Activated CD4-positive, CD25-positive, alpha-beta regulatory T cell treated with anti-CD3 and anti-CD28 coated beads, Interleukin-2, amount 50 U/mL, for 24 hours (primary cell): ENCODE measurements at places on chromosomes 1 and 21.

DNA sequence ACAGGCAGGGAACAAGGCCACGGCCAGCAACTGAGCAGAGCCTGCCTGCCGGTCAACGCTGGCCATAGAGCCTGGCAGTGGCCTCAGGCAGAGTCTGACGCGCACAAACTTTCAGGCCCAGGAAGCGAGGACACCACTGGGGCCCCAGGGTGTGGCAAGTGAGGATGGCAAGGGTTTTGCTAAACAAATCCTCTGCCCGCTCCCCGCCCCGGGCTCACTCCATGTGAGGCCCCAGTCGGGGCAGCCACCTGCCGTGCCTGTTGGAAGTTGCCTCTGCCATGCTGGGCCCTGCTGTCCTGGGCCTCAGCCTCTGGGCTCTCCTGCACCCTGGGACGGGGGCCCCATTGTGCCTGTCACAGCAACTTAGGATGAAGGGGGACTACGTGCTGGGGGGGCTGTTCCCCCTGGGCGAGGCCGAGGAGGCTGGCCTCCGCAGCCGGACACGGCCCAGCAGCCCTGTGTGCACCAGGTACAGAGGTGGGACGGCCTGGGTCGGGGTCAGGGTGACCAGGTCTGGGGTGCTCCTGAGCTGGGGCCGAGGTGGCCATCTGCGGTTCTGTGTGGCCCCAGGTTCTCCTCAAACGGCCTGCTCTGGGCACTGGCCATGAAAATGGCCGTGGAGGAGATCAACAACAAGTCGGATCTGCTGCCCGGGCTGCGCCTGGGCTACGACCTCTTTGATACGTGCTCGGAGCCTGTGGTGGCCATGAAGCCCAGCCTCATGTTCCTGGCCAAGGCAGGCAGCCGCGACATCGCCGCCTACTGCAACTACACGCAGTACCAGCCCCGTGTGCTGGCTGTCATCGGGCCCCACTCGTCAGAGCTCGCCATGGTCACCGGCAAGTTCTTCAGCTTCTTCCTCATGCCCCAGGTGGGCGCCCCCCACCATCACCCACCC, at the start of gene TAS1R3:
Gene TAS1R3, plus strand, starts transcription at position 213 of the 898 bp plus-strand sequence. Its CDS starts 66 bp downstream, at position 279.
- no peak for ATAC-seq

DNA sequence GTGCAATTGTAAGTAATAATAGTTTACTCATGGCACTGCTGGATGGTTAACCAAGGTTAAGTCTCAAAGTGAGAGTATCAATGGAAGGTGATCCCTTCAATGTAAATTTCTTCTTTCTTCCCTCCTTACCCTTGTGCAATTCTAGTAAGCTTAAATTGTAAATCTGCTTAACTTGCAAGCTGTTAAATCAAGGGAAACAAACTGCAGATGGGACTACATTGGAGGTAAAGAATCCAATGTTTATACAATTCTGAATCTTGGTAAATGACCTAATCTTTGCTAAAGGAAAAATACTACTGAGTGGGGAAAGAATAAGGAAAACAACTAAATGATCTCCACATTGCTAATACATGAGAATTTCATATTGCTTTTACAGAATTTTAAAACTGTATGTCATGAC, 6.7 kb upstream of the CD55 start:
- ATAC-seq: no peak

- ATAC-seq: no peak
Measured at GRCh38 chr1:22364764-22365163, 86.9 kb upstream of the ZBTB40 start.

GRCh38 chr21:25569084-25569483, 38.2 kb downstream of the MRPL39 start:
- ATAC-seq: no peak

DNA sequence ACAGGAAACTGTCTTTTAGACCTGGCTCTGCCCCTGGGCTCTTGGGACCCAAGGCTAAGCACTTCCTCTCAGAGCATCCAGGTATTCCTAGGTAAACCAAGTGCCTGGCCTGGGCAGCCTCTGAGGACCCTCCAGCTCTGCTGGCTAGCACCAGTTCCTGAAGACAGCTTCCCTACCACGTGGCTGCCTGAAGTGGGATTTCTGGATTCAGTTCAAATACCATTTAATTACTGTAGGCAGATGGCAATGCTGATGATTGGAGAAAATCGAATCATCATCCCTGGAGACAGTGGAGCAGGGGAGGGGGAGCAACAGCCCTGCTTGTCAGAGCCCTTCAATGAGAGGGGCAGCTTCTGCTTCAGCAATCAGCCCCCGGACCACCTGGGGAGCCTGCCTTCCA, 11.9 kb downstream of the KIF21B start:
- ATAC-seq: no peak

DNA sequence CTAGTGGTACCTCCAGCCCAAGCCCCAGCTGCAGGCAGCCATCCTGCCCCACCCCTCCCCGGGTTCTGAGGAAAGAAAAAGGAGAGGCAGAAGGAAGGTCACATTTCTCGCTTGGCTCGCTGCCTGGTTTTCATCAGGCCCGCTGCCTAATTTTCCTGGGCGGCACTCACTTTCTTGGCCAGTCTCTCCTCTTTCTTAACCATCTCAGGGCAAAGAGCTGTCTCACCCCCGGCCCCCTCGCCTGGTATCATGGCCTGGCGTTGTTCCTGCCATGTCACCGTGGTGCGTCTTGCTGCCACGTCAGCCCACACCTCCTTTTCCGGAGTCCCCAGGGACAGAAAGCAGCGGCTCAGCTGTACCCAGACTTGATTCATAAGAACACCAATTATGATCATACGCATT, 26.6 kb upstream of the CASZ1 start:
- no peak for ATAC-seq

GRCh38 chr1:90987841-90988240, 34.0 kb downstream of the ZNF644 start:
- ATAC-seq: no peak

DNA sequence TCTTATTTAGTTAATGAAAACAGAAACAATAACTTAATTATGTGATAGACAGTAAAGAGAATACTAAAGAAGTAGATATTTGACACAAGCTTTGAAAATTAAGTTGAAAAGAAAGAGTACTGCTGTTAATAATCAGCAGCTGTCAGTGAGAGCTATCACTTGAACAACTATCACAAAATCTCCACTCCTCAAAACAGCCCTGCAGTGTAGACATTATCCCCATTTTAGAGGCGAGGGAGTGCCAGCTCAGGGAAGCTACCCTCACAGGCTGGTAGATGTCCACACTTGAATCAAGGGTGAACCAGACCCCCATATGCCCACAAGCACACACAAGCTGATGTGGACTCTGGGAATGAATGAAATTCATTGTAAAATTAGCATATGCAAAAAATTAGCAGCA, 248.8 kb downstream of the RHOU start:
- no peak for ATAC-seq

GRCh38 chr1:180786624-180787023, 126.1 kb upstream of the KIAA1614 start:
- ATAC-seq: no peak

GRCh38 chr1:8889925-8890785, 11.7 kb upstream of the ENO1 start:
- ATAC-seq: no peak

DNA sequence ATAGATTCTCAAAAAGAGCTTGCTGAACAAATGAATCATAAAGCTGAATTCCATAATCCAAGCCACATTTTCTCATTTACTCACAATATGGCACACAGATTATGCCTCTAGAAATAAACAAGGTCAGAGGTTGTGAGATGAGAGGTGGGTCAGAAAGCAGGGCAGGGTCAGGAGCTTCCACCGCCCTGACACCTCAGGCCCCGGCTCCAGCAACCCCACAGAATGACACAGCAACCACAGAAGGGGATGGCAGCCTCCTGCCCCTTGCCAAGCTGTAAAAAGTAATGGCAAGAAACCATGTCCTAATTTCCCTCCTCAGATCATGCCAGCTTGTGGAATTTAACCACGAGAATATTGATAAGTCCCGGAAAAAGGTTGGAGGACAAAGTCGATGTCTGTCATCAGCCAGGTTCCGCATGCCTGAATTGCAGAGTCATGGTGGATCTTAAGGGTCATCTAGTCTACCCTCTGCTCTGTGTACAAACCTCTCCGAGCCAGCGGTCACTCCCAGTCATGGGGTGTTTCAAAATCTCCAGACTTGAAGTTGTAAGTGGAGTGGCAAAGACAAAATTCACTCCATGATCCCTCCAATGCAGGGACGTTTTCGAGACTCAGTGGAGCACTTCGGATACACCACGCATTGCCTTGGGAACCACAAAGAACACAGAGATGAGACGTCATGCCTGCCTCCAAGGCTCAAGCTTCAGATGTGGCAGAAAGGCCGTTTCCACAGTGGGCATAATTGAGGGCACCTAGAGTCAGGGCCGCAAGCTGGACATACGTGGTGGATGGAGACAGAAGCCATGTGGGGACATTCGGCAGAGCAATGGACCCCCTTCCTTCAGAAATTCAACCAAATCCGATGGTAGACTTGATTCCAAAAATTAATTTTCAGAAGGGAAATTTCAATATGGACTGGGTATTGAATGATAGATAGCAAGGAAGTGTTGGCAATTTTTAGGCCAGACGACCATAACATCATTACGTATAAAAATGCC, 254.0 kb downstream of the TOMM20 start:
- no peak for ATAC-seq

- no peak for ATAC-seq
Measured at GRCh38 chr1:167750641-167751040, 28.9 kb downstream of the MPZL1 start.

DNA sequence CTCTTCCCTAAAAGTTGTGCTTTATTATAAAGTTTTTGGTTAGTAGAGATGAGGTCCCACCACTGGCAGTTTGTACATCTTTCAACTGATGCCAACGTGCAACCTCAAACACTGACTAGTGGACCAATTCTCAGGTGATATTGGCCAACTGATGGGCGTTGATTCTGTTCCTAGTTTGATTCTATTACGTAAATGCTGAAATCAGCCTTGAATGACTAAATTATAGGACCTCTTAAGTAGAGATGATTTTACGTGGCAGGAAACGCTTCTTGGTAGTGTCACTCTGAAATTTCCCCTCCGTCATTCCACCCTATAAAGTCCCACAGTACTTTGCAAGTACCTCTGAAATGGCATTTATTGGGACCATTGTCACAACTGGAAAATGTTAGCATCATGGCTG, 8.8 kb upstream of the FNDC7 start:
- peak; percentile 84 for ATAC-seq

GRCh38 chr21:39888848-39889247, 21.6 kb downstream of the PCP4 start:
- ATAC-seq: no peak

- no peak for ATAC-seq
Measured at GRCh38 chr1:65245295-65245694, 64.0 kb upstream of the DNAJC6 start.

DNA sequence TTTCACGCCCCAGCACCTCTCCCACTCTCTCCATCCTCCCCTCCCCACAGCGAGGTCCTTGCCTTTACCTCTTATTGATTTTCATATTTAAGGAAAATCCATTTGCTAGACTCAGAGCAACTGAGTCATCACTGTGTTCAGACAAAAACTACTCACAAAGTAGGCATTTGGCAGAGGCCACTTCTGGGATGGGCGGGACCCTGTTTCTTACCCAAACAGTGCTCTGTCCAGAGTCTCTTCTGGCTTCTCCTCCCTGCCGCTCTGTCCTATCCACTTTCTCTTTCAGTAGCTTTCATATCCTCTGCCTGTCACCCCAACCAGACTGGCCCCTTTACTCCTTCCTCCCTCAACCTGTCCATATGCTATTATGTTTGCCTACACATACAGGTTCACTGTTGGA, 2.4 kb upstream of the NAV1 start:
- no peak for ATAC-seq

DNA sequence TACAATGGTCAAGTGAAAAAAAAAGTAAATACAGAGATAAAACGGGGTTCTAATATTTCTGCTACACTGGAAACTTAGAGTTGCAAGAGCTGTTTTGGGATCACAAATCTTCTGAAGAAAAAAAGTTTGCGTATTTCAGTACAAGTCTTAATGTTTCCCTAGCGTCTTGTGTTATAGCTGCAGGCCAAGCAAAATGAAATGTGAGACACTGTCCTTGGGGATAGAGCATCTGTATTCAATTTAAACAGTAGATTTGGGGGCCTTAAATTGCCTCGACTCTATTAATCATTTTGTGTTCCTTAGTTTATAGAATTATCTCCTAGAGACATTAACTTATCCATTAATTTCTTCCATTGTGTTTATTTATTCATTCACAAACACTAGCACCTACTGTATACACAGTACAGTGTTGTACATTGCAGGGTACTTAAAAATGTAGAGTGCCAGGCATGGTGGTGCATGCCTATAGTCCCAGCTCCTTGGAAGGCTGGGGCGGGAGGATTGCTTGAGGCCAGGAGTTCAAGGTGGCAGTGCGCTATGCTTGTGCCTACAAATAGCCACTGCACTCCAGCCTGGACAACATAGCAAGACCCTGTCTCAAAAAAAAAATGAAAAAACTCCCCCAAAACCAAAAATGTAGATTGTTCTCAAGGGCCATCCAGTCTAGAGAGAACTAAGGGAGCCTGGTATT, 7.9 kb downstream of the DISC1 start:
- ATAC-seq: no peak

- ATAC-seq: no peak
Measured at GRCh38 chr1:179930867-179931266, 23.7 kb upstream of the CEP350 start.

DNA sequence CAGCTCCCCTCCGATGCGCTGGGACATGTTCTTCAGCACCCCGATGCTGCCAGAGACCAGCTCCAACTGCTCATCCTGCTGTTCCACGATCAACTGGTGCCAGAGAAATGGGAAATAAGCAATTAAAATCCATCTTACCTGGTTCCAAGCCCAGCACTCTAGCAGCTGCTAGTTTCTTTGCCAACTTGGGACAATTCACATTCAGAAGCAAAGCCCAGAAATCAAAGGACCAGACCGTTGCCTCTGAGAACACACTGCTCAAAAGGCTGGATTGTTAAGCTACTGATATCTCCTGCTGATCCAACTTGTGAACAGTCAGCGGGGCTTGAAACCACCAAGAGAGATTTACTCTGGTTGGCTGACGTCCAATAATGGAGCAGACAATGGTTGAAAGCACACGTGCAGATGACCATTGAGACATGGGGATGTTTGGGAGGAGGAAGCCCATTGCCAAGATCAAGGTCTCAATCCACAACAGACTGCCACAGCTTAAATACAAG, 34.4 kb downstream of the STX6 start:
- ATAC-seq: no peak

GRCh38 chr1:2632561-2633361, at the start of gene MMEL1:
TSS of gene MMEL1 (minus strand) at chr1:2633016. CDS start at chr1:2629484, 3,532 bp downstream.
- ATAC-seq: no peak

DNA sequence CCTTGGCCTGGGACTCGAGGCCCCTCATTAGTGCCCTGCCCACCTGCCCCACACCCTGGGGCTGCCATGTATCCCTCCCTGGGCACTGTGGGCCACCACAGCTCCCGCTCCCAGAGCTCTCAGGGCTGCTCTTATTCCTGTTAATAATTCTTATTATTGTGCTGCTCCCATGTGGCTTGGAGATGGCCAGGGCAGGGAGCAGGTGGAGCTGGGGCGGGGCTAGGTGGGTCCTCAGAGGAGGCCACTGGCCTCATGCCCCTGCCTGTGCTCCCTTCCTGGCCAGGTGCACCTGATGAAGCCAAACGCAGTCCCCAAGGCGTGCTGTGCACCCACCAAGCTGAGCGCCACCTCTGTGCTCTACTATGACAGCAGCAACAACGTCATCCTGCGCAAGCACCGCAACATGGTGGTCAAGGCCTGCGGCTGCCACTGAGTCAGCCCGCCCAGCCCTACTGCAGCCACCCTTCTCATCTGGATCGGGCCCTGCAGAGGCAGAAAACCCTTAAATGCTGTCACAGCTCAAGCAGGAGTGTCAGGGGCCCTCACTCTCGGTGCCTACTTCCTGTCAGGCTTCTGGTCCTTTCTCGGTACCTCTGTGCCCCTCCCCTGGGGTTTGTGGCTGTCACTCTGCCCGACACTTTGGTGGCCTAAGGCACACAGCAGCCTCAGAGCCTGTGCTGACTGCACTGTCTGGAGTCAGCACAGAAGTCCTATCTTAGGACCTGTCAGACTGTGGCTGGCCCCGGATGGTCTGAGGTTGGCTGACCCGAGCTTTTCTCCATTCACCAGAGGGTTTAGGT, 34.1 kb downstream of the BMP8A start:
- peak; percentile 73 for ATAC-seq
